ENCODE measurements at places on chromosomes 6 and 20. TPM values are rescaled to one million over a fixed set of nuclear protein-coding genes. Genes with fewer than 3 reads are reported as not detected.

Gene WFDC12
- not detected for total RNA-seq

Gene TINAG
- total RNA-seq = not detected

Gene GPR31
- not detected for total RNA-seq

Gene PI16
- total RNA-seq = not detected

Gene TGM3
- not detected for total RNA-seq

Gene IL17F
- total RNA-seq = not detected

Gene PHIP
- total RNA-seq = 3.1 TPM

Gene TBX18
- 14.9 TPM for total RNA-seq

Gene LTV1
- total RNA-seq = 34.6 TPM

Gene PAX1
- not detected for total RNA-seq

Gene HLA-DPA1
- total RNA-seq = not detected

Gene MCUR1
- total RNA-seq = 15.1 TPM

Gene EBF4
- total RNA-seq = 3.9 TPM

Gene RIPOR3
- total RNA-seq = not detected

Gene UNC93A
- not detected for total RNA-seq

Gene HCRTR2
- total RNA-seq = not detected

Gene NKX2-4
- not detected for total RNA-seq

Gene CABLES2
- total RNA-seq = 5.5 TPM

Gene EPPIN
- not detected for total RNA-seq

Gene SOBP
- 0.90 TPM for total RNA-seq

Gene NINL
- total RNA-seq = 17.2 TPM

Gene MAPK14
- total RNA-seq = 25.6 TPM

Gene SLC13A3
- not detected for total RNA-seq

Gene C20orf141
- not detected for total RNA-seq

Gene DEFB112
- not detected for total RNA-seq

Gene HSPA1L
- total RNA-seq = 1.3 TPM

Gene ENPP5
- total RNA-seq = not detected

Gene SDCBP2
- total RNA-seq = 2.1 TPM

Gene CLPSL1
- not detected for total RNA-seq

Gene TFAP2C
- 13.4 TPM for total RNA-seq

Gene FOXC1
- total RNA-seq = 7.6 TPM

Gene ZBTB24
- 4.7 TPM for total RNA-seq

Gene WTAP
- total RNA-seq = 66.1 TPM

Gene MCCD1
- not detected for total RNA-seq

Data from A549 treated with Mapracorat at 1 μM for 4 hours (cell line).